ENCODE measurements at places on chromosomes 12 and 14.

GRCh38 chr12:104863296-104863948 is 94.7 kb downstream of the SLC41A2 start:
- DNase-seq: no peak

- DNase-seq: no peak
Observed at GRCh38 chr12:95829395-95829794, 29.4 kb upstream of the SNRPF start.

DNA sequence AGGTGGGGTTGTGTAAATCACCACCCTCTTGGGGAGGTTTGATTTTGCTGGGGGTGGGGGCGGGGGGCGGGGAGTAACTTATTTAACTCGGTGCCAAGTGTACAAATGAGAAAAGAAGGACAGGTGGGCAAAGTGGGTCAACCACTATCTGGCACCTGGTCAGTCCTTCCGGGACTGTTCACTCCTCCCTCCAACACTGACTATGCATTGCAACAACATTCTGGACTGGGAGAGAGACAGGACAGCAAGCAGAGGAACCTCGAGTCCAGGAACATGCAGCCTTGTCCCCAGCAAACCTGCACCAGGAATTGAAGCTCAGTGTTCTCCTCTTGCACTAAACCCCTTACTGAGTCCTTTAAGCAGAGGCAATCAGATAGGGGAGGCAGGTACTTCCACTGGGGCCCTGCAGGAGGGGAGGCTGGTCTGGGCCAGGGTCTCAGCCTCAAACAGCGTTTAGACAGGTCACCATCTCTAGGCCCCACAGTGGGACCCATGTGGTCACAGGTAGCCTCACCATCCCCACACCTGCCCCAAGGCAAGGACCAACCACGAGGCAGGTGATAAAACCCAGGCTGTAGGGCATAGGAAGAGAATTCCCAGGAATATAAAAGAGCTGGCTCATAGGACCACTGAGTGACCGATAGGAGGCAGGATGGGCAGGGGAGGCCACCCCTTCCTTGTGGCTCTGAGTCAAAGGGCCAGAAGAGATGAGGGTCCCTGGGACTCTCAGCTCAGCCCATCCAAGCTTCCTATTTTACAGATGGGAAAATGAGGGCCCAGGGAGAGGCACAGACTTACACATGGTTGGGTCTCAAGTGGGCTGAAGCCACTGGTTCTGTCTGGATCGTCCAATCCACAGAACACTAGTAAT is 9.8 kb downstream of the CCDC85C start:
- DNase-seq: no peak

- peak; percentile 28 for DNase-seq
Observed at GRCh38 chr14:71103662-71104484, 196.6 kb downstream of the PCNX1 start.

DNA sequence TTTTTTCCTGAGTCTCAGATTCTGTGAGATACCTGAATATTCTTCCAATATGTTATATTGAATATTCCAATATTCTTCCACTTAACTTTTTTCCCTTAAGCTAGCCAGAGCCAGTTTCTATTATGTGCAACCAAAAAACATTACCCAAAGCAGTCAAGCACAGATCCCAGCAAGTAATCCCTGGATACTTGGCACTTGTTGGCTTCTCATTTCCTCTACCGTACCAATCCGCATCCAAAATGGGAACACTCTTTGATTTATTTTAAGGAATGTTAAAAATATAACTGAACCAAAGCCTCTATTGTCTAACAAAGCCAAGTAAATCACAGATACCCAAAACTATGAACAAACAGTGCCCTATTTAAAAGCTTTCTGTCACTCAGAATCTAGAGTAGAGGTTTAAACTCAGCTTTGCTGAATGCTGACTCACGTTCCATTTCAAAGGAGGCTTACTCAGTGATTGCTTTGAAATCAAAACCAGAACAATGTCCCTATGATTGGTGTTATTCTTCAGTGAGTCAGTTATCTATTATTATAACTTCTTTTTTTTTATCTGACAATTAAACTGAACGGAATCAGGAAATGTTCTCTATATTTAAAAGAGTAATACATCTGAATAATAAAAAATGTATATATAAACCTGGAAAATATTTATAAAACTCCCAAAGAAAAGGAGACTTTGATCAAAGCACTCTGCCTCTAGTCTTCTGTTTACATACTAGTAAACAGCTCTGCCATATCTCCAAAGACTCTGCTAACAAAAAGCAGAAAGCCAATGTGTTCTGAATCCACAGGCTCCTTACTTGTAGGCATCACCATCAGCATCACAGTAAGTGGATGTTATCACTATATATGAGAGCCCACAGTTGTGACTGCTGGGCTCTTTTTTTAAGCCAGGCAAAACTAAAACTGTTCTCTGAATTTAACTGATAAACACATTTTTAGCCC is 360.8 kb downstream of the CCDC91 start:
- DNase-seq: peak; percentile 61

GRCh38 chr14:75702122-75702521 is 41.1 kb downstream of the TTLL5 start:
- no peak for DNase-seq

DNA sequence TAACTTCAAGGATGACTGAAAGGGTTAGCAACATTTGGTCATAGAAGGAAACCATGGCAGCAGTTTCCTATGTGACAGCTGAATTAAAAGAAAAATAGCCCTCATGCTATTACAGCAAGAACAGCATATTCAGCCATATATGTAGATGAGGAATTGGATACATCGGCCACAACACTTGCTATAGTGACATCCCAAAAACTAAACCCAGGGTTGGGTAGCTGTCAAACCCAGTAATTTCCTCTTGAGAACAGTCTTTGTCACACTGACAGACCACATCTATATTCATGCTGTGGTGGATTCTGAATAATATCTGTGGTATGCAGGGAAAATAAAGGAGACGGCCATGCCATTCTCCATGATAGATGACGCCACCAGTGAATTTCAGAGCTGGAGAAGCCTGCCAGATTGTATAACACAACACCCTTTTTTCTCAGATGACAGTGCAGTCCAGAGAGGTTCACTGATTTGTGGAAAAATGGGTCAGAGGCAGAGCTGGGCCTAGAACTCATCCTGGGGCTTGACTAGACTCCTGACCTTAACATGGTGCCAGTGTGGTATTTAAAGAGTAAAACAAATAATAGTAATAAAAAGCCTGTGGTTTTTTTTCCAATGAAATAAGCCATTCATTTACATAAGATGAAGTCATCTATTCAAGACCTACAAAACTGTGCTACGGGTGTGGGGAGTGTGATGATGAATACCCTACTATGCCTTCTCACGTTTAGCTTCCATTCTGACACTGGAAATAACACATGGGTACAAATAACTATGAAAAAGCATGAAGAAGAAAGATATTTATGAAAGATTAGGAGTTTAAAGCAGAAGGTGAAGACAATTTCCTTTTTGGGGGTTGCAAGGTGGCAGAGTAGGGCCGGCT is 32.3 kb downstream of the EFCAB11 start:
- peak; percentile 56 for DNase-seq

GRCh38 chr14:75469606-75470237 is 41.9 kb downstream of the JDP2 start:
- DNase-seq: no peak

DNA sequence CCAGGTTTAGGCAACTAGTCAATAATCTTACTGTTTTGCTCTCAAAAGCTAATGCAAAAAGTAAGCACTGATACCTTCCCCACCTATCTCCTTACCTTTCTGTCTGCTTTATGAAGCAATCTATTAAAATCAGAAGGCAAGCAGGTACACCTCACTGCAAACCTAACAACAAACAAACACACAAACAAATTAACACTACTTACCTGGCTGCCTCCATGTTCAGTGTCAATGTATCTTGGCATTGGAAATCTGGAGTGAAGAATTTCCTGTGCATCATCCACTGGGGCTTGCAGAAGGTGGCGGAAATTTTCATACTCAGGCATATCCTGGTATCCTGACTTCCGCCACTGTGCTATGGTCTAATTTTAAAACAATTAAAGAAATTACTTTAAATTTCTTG is 62.5 kb downstream of the SEC23A start:
- no peak for DNase-seq

DNA sequence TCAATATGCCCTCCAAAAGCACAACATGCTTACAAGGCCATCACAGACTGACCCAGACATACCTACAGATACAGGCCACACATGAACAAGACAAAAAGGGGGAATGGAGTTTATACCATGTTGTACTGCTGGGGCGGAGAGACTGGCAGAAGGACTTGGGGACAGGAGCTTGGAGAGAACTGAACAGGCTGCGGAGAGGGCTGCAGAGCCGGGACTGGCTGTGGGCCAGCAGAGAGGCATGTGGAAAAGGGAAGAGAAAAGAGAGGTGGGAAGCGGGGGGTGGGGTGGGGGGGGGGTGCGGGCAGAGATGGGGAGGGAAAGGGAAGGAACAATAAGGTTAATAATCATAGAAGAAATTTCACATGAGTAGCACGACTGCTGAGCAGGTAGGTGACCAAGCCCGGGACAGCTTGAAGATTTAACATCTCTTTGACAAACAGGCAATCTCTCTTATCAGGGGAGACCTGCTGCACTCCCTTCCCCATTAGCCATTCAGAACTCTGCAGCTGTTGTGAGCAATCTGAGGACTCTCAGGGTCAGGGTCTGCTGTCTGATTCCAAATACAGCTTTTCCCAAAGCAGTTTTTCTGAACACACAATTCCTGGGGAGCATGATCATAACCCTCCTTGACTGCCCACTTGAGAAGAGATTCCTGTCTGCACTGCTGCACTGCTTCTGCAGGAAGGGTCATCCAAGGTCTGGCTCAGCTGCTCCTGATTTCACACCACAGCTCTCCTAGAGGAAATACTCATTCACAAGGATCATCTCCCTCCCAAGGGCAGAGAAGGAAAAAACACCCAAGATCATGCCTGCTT is 21.6 kb upstream of the STAC3 start:
- DNase-seq: peak; percentile 53

DNA sequence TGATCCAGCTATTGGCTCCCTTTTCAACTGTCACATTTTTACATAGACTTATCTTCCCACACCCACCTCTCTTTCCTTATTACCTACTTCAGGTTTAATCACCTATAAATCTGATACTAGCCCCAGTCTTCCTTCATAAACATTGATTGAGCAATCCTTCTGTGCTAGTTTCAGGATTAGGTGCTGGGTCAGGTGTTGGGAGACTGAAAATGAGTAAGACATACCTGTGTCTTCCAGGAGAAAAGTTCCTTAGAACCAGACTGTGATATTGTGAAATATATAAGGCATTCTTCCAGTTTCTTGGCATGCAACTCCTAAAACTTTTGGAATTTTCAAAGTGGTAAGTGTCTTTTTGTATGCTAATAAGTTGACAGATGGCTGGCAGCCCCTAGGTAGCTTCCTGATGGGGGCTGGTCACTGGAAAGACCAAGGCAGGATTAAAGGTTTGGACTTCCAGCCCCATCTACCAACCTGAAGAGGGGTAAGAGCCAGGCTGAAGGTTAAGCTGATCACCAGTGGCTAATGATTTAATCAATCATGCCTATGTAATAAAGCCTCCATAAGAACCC is 4.6 kb downstream of the ANO6 start:
- DNase-seq: no peak

- peak; percentile 54 for DNase-seq
Observed at GRCh38 chr12:24664161-24664880, 284.6 kb downstream of the BCAT1 start.

GRCh38 chr12:119869720-119870119 is 7.4 kb downstream of the CIT start:
- peak; percentile 64 for DNase-seq

DNA sequence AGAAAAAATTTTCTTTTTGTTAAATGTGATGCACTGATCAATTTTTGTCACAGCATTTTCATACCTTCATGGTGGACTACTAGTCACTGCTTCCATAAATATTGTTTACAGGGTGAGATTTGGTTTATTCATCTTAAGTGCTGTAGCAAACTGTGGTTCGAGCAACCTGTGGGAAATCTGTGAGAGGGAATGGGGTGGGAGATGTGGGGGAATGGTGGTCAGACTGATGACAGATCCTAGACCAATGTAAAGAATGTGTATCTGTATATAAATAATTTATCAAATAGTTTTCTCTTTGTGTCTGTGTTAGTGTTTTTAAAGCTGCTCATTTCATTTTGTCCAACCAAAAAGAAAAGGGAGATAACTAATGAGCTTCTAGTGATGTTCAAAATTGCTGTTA is 26.7 kb downstream of the CSRP2 start:
- no peak for DNase-seq

GRCh38 chr14:38078393-38078792 is 129.3 kb upstream of the SSTR1 start:
- no peak for DNase-seq

- no peak for DNase-seq
Observed at GRCh38 chr14:91350813-91351511, 66.7 kb downstream of the CCDC88C start.

GRCh38 chr12:58656254-58657009 is 263.9 kb downstream of the LRIG3 start:
- no peak for DNase-seq

DNA sequence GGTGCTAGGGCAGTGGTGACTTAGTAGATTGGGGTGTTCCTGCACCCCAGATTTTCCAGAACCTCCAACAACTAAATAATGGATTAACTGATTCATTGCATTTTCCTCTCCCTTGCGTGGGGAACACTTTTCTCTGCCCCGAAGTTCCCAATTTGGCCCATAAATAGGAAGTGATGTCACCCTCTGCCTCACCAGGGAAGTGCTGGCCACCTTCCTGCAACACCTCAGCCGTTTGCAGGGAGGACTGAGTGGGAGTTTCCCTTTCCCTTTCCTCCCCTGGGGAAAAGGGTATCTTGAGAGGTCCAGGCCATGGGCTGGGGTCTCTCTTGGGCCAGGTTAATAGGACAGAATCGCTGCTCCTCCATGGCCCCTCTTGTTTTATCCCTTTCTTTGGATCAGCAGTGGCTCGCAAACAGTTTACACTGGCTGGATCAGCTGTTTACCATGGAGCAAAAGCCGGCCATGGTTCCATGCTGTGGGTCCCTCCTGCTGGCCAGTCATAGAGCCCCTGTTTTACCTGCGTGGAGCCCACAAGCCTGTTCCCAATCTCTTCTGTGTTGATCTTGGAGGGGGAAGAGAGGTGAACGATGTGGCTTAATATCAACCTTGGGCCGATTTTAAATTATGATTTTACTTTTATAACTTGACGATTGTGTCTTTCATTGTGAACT is 91.6 kb upstream of the VRK1 start:
- no peak for DNase-seq

DNA sequence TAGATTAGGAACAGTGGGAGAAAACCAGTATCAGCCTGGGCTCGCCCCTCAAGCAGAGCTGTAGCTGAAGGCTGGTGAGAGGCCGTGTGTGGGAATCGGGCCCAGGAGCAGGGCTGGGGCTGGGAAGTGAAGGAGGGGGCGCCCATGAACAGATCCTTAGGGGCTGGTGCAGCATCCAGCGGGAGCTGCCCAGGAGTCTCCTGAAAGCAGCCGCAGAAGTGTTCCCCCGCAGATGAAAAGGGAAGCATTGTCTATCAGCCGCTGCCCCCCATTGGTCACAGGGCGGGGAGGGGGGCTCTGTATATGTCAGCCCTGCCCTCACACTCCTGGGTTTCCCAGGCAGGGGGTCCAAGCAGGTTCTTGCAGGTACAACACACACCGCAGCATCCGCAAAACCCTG is 15.6 kb upstream of the RFLNA start:
- DNase-seq: no peak

Data from skeletal muscle cell (primary cell).